ENCODE measurements at places on chromosomes 6 and 20. TPM values are rescaled to one million over a fixed set of nuclear protein-coding genes. Genes with fewer than 3 reads are reported as not detected.

TNF gene
- 1.9 TPM for total RNA-seq

OPRL1 gene
- 0.78 TPM for total RNA-seq

METTL24 gene
- 12.5 TPM for total RNA-seq

DUSP15 gene
- total RNA-seq = 4.7 TPM

DNA sequence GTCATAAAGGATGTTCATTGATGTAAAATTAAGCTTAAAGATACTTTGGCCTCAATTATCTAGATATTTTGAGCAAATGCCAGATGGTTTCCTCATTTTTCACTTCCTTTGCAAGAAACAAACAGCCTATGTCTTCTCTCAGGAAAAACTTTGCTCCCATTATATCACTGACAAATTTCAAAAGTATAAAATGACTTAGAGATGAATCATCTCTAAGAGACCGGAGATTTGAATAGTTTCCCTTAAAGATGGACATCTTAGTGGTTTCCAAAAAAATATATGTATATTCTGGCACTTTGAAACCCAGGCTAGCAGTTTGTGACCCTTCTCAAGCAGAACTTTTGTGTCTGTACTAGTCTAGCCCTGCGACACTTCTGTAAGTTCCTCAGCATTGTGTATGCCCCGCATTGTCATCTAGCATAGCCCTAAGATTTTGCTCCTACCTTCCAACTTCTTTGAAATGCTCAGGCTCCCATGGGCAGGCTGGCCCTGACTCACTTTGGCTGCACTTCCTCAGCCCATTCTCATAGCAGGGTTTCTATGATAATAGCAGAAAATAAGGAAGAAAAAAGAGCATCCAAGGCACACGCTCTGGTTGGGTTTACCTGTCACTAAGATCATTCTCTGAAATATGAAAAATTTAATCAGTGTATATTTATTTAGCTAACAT, 25.7 kb upstream of the POU3F2 start:
- no peaks in the 10 kb centered on the region for H3K4me1 ChIP-seq
- H3K27ac ChIP-seq = no peak overlapping the region
- H3K27me3 ChIP-seq = no peaks in the 10 kb centered on the region
- no peak for DNase-seq

- no peaks in the 10 kb centered on the region for H3K27me3 ChIP-seq
- no peaks in the 10 kb centered on the region for H3K36me3 ChIP-seq
- peak overlapping the region; percentile 12 for H3K27ac ChIP-seq
Observed at GRCh38 chr6:13014504-13015378, 298.2 kb downstream of the PHACTR1 start.

- no peaks in the 10 kb centered on the region for H3K36me3 ChIP-seq
- no peak for DNase-seq
- H3K27ac ChIP-seq = no peak overlapping the region
- peaks cover 2% of the 10 kb centered on the region for H3K27me3 ChIP-seq
Observed at GRCh38 chr6:3162067-3162497, 4.7 kb upstream of the TUBB2A start.

DNA sequence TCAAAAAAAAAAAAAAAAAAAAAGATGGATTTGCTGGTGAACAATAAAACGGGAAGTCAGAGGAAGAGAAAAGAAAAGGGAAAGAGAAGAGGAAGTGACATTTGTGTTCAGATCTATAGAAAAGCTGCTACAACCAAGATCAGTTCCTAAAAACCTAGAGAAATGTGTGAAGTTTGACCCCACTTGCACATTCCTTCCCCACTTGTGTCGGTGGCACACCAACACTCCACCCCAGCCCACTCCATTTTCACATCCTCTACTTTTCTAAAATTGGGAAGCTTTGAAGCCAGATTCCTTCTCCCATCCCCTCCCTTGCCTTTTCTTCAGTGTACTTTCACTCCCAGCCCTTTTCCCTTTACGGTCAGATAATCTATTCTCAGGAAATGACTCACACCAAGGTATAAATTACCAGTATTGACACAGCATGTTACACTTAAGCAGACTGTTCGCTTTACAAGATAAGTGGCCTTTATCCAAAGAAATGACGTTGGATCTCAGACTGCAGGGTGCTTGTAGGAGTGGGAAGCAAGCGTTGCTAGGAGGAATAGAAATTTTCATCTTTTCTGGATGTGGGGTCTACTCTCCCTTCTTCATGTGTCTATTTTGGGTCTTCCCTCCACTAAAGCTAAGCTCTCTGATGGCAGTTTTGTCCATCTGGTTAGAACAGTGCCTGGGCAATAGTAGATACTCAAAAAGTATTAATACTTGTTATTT, 92.5 kb upstream of the ADGRF1 start:
- H3K27ac ChIP-seq = no peak overlapping the region
- no peaks in the 10 kb centered on the region for H3K4me1 ChIP-seq

GRCh38 chr6:153489479-153489878, 358.4 kb upstream of the RGS17 start:
- H3K4me1 ChIP-seq = no peaks in the 10 kb centered on the region
- no peaks in the 10 kb centered on the region for H3K27me3 ChIP-seq
- H3K36me3 ChIP-seq = no peaks in the 10 kb centered on the region
- no peak for DNase-seq

GRCh38 chr6:130322673-130323268, 43.0 kb upstream of the TMEM200A start:
- no peak overlapping the region for H3K27ac ChIP-seq
- no peaks in the 10 kb centered on the region for H3K4me1 ChIP-seq
- H3K27me3 ChIP-seq = peaks cover 2% of the 10 kb centered on the region
- no peaks in the 10 kb centered on the region for H3K36me3 ChIP-seq
- no peak overlapping the region for H3K4me3 ChIP-seq
- DNase-seq = no peak
